ENCODE measurements at places on chromosomes 2 and 18.

DNA sequence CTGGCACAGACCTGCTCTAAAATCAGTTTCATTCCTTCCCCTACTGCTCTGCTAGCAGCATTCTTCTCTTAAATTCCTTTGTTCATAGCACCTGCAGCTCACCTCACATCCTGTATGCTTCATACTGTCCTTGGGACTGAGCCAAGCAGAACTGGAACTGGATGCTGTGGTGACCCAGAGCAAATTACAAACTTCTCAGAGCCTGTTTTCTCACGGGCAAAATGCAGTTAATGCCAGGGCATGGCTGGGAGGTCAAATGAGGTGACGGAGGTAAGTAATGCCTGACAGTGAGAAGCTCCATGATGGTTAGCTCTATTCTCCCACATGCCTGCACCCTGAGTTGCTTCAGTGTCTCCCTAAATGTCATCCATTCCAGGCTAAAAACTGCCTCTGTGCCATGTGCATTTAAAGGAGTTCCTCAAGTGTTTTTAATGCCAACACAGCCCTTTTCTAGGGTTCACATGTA, 29.7 kb downstream of the C2orf42 start:
- no peak for DNase-seq

DNA sequence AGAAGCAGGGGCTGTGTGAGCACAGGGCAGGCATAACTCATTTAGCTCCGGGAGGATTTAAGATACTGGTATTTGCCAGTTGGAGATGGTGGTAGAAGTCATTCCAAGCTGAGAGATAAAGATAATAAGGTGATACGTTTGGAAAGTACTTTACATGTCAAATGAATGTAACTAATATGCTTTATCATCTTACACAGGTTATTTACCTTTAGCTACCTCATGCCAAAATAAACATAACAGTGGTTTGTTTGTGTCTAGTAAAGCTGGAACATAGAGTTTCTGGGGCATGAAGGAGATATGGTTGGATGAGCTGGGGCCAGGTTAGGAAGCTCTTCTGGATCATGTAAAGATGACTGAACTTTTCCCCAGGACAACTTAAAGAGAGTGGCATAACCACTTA, 126.9 kb upstream of the PIK3C3 start:
- DNase-seq: no peak

GRCh38 chr2:130313812-130314334, 28.8 kb upstream of the IMP4 start:
- no peak for DNase-seq

- DNase-seq: no peak
These were observed 137.0 kb upstream of the NCKAP5 start for GRCh38 chr2:133705287-133705686.

- no peak for DNase-seq
These were observed 198.3 kb downstream of the PIEZO2 start for GRCh38 chr18:10950876-10951630.

DNA sequence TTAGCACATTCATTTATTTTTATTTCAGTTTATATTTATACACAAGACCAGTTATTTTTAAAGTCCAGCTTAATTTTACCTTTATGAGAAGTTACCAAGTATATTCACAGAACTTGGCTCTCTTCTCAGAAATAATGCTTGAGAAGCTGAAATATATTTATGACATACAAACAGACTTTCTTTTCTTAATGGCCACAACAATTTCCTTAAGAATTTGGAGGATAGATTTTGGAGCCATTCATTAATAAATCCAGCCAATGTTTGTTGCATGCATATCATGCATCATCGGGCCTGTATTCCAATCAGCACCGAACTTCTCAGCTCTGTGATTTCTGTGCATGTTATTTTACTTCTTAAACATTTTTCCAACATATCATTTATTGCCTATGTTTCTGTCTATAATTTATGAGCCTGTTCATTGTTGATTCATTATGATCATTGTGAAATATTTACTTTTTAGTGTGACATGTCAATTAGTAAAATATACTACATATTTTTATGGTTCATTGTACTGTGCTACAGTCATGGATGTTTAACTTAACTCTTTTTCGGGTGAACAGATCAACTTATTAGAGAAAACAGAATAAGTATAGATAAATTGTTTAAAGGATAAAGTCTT, 3.5 kb downstream of the GULP1 start:
- no peak for DNase-seq

- DNase-seq: no peak
These were observed 247.0 kb downstream of the KCNH7 start for GRCh38 chr2:162591403-162592083.

- DNase-seq: no peak
These were observed 84.8 kb downstream of the SH3RF3 start for GRCh38 chr2:109213646-109214433.

DNA sequence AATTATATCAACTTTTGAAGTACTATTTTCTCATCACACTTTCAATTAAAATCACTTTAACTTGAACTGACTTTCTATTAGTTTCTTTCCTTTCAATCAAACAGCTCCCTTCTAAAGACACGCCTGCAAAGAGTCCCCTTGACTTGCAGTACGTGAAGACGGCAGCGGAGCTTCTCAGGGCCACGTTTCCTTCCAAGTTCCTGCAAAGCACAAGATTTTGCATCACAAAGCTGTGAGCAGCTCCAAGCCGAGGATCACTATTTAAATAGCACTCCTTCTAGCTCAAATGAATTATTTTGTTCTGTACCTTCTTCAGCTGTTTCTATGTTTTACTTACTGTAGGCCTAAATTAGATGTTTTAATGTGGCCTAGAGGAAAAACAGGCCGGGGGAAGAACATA, 30.8 kb downstream of the SH3YL1 start:
- DNase-seq: no peak

DNA sequence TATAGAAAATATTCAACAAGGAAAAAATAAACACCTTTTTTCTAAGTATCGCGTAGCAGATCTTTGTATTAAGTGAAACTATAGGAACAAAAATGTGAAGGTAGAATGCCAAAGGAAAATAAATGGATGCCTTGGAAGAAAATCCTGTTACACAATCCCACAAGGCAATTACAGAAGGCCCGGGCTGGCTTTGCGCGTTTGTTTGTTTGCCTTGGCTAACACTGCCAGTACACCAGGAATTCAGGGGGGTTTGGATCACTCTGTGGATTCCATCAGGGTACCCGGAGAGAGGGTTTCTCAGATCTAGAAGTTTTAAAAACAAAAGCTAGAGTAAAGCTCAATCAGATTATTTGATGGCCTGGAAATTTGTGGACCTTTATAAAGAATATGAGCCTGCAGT, 478.3 kb downstream of the FBXO15 start:
- DNase-seq: peak; percentile 44

GRCh38 chr18:32881009-32881408, 108.2 kb upstream of the KLHL14 start:
- no peak for DNase-seq

- DNase-seq: no peak
These were observed 173.4 kb downstream of the DIS3L2 start for GRCh38 chr2:232134939-232135338.

GRCh38 chr2:23400703-23401102, 15.7 kb downstream of the KLHL29 start:
- no peak for DNase-seq

- no peak for DNase-seq
These were observed 18.2 kb downstream of the ASPRV1 start for GRCh38 chr2:69943000-69943842.

DNA sequence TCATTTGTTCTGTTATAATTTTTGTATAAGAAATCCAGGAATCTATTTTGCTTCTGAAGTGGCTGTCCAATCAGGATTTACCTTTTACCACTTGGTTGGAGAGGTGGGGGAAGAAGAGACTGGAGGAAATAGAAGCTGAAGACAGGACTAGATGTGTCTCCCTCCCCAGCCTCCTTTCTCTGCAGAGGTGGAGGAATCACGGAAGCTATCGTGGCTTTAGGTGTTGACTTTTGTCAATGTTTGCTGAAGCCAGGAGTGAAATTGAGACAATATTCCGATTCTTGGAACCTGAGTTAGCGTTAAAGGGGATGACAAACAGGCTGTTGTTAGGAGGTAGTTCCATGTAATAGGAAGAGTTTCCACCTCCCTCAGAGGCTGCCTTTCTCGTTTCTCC, 43.5 kb downstream of the PDCL3 start:
- DNase-seq: no peak

DNA sequence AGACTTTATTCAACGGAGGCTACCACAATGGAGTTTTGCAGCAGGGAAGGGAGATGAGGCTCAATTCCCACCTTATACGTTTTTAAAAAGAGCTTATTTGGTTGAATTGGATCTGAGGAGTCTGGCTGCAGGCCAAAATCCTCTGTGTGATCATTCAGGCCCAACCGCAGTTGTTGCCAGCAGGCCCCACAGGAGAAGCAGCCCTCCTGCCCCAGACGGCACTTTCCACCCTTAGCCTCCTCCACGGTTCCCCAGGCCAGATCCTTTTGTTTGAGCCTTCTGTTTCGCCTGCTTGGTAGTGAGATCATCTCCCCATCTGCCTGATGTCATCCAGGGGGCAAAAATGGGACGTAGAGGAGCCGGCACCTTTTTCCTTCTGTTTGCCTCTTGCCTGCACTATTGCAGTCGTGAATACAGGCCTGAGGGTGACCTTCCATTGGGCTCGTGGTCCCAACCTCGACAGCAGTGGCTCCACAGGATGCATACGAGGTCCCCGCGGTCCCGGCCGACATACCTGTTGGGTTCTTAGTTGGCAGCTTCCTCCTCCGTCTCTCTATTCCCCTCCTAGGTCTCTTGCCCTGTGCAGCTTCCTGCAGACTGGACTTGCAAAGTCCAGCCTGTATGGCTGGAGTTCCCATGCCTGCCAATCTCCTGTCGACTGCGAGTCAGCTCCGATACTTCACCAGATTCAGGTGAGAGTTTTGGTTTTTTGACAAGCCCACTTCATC, 9.3 kb upstream of the GPR35 start:
- DNase-seq: no peak

GRCh38 chr2:182616471-182617393, 99.3 kb upstream of the DNAJC10 start:
- DNase-seq: peak; percentile 82

DNA sequence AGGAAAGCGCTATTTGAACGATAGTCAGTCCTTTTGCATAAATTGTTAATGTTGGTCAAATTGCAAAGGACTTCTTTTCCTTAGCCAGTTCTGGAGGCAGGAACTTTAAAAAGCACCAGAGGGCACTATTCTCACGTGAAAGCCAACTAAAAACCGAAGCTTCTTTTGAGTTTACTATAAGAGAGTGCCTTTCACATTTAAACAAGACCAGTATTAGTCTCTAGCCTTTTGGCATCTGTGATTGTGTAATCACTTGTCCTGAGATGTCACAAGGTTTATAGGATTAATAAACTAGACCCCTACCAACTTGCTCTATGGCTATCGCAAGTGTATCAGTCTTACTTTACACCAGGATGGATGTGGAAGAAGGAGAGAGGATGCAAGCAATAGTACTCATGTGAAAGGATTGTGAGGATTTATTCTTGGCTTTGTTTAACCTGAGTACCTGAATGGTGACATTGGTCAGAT, 14.4 kb upstream of the STAT4 start:
- DNase-seq: no peak

GRCh38 chr2:31531101-31531500, 49.6 kb downstream of the SRD5A2 start:
- DNase-seq: no peak

- DNase-seq: peak; percentile 45
These were observed 1.8 kb downstream of the DPP4 start for GRCh38 chr2:162072181-162072702.

- DNase-seq: no peak
These were observed 142.3 kb upstream of the HAAO start for GRCh38 chr2:42934580-42935186.

- no peak for DNase-seq
These were observed 45.8 kb upstream of the ID2 start for GRCh38 chr2:8636041-8636491.

DNA sequence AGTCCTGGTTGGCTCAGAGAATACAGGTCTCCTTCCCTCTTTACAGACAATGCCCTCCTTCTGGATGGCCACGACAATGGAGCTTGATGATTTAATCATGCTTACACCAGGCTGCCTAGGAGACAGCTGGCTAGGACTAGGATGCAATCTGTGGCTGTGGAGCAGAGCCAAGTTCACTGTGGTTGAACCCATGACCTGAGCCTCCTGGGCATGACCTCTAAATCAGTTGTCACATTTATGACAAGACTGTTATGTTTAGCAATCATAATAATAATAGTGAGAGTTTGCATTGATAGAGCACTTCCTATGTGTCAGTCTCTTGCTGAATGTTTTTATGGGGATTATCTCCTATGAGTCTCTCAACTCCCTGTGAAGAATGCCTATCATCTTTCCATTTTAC, 244.1 kb downstream of the ICOS start:
- DNase-seq: no peak

DNA sequence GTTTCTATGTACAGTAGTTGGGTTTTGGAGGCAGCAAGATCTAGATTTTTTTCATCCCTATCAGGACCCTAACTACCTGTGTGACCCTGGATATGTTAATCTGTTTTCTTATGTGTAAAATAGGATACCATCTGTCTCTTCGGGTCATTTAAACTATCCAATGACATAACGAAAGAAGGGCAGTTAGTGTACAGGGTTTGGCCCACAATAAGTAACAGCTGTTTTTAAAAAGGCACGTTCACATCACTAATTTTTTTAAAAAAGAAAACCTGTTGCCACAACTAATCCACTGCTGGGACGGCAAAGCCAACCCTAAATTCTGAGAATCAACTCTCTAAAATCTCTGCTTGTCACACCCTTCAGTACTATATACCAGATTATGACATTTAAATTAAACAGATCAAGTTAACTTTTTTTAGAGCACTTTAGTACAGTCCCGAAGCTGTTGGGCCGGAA, 869 bp downstream of the USP40 start:
- no peak for DNase-seq

DNA sequence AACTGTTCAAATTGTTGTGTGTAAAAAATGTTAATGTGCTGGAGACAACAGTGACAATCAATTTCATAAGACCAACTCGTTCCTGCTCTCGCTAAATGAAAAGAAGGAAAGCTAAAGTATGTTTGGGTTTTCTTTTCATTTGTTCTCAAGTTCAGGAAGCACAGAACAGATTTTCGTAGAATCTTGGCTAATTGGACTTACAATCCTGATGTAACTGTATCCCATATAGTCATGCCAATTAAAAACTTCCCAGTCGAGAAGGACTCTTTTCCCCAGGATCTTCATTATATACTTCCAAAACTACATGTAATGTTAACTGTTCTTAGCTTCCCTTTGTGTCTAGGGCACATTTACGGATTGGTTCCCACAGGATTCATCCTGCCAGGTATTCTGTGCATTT, 135.4 kb upstream of the ITGB6 start:
- no peak for DNase-seq

GRCh38 chr2:69032336-69032735, 19.4 kb downstream of the ANTXR1 start:
- DNase-seq: no peak

DNA sequence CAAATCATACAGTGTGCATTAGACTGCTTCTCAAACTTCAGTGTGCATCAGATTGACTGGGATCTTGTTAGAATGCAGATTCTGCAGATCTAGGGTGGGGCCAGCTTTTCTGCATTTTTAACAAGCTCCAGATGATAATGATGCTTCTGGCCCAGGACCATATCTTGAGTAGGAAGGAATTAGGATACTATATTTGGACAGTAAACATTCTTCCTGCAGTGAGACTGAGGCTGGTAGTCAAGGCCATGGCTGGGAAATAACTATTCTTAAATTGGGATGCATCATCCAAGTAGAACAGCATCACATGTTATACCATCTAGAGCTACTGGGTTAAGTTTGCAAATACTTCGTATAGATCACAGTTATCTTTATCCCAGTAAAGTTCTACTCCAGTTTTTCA, 28.4 kb upstream of the ARMC9 start:
- DNase-seq: no peak

GRCh38 chr2:1049691-1050090, 99.0 kb downstream of the SNTG2 start:
- peak; percentile 56 for DNase-seq

All from AG04449 (cell line).